Activated T-cell treated with anti-CD3 and anti-CD28 coated beads for 24 hours (primary cell): ENCODE measurements at places on chromosomes 16 and 17.

- DNase-seq: no peak
Observed at GRCh38 chr16:86504315-86505184, 5.8 kb upstream of the FOXF1 start.

- peak; percentile 16 for DNase-seq
Observed at GRCh38 chr16:48687421-48688038, 77.5 kb upstream of the N4BP1 start.

DNA sequence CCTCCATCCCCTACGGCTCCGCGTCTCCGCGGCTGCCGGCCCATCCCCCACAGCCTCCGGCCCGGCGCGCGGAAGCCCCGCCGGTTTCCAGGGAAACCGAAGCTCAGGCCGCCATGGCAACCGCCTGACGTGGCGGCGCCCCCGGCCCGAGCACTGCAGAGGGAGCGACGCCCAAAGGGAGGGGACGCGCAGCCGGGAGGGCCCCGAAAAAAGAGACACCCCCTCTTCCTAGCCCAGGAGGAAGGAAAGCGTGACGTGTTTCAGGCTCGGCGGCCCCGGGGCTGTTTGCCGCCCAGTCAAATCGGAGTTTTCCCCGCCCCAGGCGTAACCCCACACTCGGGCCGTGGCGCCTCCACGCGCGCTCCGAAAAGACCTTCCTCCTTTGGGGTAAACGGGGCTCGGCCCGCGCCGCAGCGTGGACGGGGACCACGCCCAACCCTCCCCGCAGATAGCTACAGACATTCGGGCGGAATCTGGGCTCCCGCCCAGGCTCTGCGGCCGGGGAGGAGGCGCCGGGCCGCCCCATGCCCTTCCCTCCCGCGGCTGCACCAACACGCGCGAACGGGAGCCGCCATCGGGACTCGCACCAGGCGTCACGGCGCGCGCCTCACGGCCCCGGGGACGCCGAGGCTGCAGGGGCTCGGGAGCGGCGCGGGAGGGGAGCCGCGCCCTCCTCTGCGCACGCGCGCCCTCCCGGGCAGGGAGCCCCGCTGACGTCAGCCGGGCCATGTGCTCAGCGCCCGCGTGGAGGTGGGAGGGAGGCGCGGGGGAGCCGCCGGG is 7.5 kb downstream of the MNT start:
- DNase-seq: peak; percentile 85

DNA sequence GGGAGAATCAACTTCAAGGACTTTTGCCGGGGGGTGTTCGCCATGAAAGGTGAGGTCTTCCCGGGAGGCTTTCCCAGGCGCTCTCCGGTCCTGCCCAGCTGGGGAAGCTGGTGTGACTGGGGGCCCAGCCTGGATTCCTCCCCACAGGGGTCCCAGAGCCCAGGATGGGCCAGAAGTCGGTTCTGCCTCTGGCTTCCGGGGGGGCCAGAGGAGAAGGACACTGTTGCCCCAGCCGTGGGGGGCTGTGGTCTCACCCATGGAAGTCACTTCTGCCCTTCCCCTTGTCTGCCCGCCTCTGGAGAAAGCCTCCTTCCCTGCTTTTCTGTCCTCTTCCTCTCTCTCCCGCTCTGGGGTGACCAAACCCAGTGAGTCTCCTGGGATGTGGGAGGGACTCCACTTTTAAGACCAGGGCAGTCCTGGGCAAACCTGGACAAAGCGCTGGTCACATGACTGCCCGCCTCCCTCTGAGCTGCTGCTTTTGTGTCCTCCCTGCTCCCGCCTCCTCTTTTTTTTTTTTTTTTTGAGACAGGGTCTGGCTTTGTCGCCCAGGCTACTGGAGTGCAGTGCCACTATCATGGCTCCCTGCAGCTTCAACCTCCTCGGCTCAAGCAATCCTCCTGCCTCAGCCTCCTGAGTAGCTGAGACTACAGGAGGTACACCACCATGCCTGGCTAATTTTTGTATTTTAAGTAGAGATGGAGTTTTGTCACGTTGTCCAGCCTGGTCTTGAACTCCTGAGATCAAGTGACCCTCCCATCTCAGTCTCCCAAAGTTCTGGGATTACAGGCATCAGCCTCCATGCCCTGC is 40.6 kb downstream of the RAB11FIP4 start:
- no peak for DNase-seq

DNA sequence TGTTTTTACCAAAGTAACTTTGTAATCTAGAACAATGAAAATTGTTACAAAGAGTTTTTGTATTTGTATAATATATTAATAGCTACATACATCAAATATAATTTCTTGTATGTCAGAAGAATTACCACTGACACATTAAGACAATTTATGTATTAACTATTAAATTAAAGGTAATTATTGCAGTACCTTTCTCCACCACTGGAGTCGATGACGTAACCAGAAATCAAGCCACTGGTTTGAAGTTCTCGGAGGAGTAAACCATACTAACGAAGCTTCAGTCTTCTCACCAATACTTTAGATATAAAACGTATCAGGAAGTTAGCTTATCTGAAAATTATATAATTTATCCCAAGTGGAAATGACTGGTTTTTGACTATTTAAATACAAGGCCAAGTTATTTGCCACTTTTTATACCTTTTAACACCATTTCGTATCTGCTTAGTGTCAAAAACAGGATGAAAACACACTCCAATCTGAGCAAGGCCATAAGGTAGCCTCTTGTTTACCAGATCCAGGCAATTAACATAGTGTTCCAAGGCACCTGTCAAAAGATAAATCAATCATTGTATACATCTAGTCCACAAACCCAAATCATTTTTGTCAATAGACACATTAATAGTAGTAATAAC is 4.3 kb downstream of the POLG2 start:
- DNase-seq: no peak

GRCh38 chr16:6977291-6977690 is 355.4 kb upstream of the RBFOX1 start:
- no peak for DNase-seq

DNA sequence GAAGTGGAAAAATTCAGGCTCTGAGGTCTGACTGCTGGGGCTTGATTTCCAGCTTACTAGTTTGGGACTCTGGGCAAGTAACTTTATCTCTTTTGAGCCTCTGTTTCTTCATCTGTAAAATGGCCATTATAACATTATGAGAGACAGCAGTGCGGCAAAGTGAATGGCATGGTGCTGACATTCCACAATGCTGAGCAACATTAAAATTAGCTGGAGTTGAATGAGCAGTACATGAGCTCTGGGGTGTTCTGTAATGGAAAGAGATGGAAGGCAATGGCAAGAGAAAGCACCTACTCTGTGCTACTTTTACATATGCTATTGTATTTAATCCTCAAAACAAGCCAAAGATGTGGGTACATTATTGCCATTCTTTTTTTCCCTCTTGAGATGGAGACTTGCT is 535.7 kb upstream of the CDH11 start:
- DNase-seq: no peak

- no peak for DNase-seq
Observed at GRCh38 chr16:47895146-47895545, 260.6 kb downstream of the ABCC12 start.

DNA sequence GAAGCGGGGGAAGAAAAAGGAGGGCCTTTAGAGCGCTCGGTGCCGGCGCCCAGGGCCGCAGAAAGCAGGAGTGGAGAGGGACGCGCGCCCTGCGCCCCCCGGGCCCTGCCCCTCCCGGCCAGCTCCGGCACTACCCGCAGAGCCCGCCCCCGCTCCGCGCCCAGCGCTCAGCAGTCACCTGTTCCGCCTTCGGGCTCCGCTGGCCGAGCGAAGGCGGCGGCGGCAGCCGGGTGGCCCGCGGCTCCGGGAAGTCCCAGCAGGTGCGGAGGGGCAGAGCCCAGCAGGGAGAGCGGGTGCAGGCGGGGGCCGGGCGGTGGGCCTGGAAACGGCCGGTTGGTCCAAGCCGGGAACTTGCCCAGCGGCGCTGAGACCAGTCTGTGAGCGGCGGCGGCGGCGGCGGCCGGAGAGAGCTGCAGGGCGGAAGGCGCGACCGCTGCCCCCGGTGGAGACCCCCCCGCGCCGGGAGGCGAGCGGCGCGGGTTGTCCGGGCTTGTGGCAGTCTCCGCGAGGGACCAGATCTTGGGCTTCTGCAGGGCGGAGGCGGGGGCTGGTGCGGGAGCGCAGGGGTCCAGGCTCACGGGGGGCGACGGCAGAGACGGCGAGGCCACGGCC is 2.2 kb downstream of the IRX3 start:
- DNase-seq: no peak

DNA sequence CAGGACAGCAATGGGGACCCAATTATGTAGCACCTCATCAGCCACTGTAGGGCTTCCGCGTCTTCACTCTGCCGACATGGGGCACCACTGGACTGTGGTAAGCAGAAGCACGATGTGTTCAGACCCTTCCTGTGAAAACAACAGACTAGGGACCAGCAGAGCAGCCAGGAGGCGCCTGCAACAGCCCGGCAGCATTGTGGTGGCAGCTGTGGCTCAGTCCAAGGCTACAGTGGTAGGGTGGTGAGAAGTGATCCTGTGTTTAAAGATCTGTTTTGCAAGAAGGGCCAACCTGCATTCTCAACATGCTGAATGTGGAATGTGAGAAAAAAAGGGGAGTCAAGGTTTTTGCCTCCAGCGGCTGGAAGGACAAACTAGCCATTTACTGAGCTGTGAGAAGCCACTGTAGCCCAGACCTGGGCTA is 80.8 kb downstream of the GAS7 start:
- no peak for DNase-seq

DNA sequence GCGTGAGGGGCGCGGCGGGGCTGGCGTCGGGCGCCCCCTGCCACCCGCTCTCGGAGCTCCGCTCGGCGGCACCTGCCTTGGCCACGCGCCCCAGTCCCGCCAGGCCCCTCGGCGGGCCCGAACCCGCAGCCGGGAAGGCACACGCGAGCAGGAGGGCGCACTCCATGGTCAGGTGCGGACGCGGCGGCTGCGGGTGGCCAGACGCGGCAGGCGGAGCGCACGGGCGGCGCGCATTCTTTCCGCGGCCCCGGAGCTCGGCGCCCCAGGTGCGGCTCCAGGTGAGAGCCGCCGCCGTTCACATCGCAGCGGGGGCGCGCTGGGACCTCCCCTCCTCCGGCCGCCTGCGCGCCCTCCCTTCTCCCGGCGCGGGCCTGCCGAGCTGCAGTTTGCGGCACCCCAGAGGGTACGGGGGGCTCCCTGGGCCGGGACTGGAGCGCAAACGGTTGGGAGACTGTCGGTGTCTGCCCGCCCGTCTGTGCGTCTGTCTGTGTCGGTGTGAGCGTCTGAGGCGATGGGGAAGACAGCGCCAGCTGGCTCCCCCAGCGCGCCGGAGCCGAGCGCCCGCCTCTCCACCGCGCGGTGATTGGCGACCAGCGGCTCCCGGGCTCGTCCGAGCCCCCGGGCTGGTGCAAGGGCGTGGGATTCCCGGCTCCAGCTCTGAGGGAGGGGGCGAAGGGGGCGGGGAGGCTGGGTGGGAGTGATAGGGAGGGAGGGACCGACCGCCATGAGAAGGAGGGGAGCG is at the start of gene ADAMTS18:
TSS of gene ADAMTS18 (minus strand) at position 505 of the 742 bp plus-strand sequence. CDS start at position 166, 339 bp downstream.
- DNase-seq: no peak

- DNase-seq: no peak
Observed at GRCh38 chr16:80500116-80500859, 40.5 kb upstream of the DYNLRB2 start.

GRCh38 chr17:78257810-78258322 is 26.4 kb downstream of the TMEM235 start:
- DNase-seq: no peak

GRCh38 chr17:74822335-74822938 is 37.2 kb downstream of the GRIN2C start:
- no peak for DNase-seq

DNA sequence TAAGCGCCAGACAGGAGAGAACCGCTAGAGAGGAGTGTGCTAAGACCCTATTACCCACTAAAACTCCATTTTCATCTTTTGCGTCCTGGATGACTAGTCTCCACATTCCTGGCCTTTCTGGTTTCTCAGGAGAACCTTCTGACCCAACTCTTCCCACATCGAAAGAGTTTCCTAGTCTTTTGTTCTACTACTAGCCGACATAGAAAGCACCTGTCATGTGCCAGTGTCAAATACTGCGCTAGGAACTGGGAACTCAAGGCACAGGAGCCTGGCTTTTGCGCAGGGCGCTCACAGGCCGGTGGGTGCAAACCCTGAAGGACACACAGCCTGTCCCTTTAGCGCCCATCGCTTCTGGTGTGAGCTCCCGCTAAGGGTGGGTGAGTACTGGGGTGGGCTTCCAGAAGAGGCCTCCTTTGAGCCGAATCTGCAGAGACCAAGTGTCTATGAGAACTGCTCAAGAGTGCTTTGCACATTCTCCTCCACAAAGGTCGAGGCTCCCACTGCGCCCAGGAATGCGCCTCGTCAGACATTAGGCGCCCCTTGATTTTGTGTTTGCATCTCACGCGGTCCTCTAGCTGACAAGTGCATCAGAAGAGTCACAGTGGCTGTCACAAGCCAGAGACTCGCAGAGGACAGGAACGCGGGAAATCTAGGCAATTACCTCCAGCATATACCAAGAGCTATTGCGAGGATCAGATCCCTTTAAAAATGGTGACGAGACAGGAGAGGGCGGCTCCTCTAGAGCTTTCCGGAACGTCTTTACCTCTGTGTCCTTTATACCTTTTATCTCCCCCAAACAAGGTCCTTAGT is 2.0 kb upstream of the PSMB3 start:
- no peak for DNase-seq

GRCh38 chr16:11225677-11226549 is 30.1 kb downstream of the SOCS1 start:
- DNase-seq: no peak

DNA sequence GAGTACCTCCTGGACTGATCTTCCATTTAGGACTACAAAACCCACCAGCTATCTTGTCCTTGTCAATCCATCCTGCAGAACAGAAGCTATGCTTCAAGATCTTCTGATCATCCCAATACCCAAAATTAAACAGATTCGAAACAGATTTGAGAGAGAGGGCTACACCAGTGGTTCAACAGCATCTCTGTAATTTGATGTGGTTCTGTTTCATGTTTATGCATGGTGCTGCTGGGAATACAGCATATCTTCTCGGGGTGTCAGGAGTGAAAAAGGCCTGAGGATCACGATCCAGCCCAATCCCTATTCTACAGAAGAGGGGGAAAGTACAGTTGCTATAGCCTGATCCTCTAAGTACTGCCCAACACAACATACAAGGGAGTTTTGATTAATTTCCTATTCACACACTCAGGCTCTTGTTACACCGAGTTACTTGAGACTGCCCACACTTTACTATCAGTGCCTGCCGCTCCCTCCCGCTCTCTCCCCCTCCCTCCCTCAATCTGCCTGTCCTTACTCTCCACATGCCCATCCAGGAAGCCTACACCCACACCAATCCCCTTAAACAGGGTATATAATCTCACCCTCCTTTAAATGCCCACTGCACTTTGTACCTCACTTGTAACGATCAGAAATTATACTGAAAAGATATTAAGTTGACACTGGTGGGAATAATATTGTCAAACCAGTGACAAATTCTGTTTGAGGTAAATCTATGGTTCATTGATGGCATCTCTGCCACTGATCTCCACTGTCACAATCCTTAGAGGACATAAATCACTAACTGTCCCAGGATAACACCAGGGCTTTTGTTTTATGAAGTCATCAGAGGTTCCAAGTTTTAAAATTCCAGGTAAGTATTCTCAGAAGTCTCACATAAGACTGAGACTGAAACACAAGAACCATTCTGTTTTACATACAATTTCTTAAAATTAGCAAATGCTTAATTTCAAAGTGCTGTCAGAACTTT is 89.3 kb upstream of the PLEKHM1 start:
- DNase-seq: no peak

DNA sequence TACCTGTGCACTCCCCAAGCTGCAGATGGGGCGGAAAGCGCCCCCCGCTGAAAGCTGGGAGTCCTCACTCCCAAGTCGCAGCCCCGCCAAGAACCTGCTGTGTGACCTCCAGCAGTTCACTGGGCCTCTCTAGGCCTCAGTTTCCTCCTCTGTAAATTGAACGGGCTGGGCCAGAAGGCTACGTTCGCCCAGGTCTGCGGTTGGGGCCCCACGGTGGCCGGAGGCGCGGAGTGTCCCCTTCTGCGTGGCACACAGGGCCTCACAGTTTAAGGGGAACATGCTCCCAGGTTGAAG is 628 bp downstream of the GALK1 start:
- DNase-seq: no peak
